KG1 (cell line): ENCODE measurements at places on chromosomes 16 and 17.

- DNase-seq: no peak
These were observed 188.2 kb upstream of the IRX5 start for GRCh38 chr16:54742436-54742835.

- no peak for DNase-seq
These were observed 60.2 kb downstream of the WSB1 start for GRCh38 chr17:27354051-27354490.

- no peak for DNase-seq
These were observed 149.9 kb downstream of the CDK5R1 start for GRCh38 chr17:32636598-32637218.

DNA sequence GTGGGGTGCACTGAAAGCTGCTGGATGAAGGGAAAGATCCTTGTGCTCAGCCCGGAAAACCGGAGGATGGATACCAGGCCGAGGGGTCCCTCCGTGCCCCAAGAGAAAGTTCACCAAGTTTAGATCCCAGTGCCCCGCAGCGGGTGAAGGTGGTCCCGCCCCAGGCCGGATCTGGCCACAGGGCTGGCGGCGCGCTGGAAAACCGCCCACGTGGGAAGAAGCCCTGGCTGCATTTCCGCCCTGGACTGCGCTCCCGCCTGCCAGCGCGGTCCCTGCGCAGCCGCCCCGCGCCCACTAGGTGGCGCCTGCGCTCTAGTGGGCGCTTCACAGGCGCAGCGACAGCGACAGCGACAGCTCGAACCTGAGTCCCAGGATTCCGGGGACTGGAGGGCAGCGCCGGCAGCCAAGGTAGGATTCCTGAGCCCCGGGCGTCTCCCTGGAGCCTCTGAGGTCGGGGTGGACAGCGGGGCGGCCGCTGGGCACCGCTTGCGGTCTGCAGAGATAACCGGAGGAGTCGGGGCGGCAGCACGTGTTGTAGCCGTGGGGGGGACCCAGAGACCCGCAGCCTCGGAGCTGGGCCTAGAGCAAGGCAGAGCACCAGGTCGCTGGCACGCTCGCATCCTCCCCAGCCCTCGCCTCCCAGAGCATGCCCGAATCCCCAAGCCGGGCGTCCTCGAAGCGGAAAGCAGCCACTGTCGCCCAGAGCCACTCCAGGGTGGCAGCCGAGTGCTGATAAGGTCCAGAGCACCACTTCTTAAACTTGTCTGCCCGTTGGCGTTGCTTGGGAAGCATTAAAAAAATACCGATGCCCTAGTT lies at the start of gene CHD9:
Gene CHD9 (plus strand): TSS at position 322 of the 816 bp plus-strand sequence. CDS start 101,099 bp downstream, outside the sequence.
- peak; percentile 73 for DNase-seq

GRCh38 chr17:15342460-15342859 lies 1.1 kb upstream of the TEKT3 start:
- DNase-seq: no peak

DNA sequence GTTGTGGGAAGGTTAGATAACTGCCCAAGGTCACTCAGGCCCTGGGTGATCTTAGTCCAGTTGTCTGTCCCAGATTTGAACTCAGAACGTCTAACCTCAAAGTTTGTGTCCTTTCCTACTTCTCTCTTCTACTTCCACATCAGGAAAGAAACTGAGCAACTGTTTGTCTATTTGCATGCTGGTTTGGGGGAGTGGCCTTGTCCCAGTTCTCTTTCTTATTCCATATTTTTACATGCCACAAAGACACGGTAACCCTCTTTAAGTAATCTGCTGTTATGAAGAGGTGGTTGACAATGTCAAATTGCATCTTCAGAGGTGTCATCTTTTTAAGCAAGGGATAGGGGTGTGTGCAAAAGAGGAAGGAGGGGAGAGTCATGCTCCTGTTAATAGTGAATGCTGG lies 432.5 kb downstream of the HS3ST3B1 start:
- DNase-seq: no peak

GRCh38 chr17:48477221-48477620 lies 47.2 kb upstream of the SKAP1 start:
- DNase-seq: no peak

- no peak for DNase-seq
These were observed 4.3 kb downstream of the THOC6 start for GRCh38 chr16:3027983-3028715.

DNA sequence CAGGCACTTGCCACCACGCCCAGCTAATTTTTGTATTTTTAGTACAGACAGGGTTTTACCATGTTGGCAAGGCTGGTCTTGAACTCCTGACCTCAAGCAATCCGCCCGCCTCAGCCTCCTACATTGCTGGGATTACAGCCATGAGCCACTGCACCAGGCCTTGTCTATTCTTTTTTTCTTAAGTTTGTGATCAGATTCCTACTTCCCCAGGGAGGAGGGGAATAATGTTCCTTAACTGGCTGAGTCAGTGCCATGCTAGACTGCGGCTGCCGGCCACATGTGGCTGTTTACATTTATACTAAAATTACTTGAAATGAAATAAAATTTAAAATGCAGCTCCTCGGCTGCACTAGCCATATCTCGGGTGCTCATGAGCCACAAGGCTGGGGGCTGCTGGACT lies 27.8 kb upstream of the USP36 start:
- no peak for DNase-seq

DNA sequence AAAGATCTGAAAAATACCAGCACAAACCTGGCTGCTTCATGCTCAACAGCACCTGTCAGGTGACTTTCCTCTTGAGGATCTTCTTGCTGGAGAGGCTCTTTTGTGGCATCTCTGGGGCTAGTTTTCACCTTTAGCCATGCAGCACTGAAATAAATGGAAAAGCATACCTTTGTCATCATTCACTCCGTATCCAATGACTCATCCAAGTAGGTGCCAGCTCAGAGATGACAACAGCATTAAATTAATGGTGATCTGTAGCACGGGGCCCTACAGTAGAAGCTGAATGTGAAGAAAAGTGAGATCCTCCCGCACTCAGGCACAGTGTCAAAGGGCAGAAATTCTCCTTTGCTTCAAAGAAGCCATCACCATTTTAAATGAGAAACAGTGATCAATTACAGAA lies 32.2 kb downstream of the KIAA0753 start:
- DNase-seq: no peak

- no peak for DNase-seq
These were observed 29.7 kb upstream of the TENT4B start for GRCh38 chr16:50123417-50123816.

GRCh38 chr17:60857556-60858080 lies 180.0 kb downstream of the BCAS3 start:
- DNase-seq: no peak

- no peak for DNase-seq
These were observed 38.3 kb upstream of the TEKT3 start for GRCh38 chr17:15379659-15380058.

DNA sequence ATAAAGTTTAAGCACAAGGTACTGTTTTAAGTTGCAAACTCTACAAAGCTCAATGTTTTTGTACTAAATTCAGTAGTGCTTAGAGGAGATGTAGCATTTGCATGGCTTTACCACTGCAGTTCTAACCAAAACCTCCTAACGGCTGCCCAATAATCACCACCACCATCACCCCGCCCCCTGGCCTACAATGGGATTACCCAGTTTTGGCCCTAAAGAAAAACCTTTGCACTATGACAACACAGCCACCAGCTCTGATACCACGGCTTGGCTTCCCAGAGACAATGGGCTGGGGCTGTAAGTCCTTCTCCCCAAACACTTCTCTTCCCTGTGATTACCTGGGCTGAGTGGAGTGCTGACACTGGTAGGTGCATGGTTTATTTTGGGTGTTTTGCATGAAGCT lies 58.4 kb upstream of the MTMR4 start:
- DNase-seq: no peak

DNA sequence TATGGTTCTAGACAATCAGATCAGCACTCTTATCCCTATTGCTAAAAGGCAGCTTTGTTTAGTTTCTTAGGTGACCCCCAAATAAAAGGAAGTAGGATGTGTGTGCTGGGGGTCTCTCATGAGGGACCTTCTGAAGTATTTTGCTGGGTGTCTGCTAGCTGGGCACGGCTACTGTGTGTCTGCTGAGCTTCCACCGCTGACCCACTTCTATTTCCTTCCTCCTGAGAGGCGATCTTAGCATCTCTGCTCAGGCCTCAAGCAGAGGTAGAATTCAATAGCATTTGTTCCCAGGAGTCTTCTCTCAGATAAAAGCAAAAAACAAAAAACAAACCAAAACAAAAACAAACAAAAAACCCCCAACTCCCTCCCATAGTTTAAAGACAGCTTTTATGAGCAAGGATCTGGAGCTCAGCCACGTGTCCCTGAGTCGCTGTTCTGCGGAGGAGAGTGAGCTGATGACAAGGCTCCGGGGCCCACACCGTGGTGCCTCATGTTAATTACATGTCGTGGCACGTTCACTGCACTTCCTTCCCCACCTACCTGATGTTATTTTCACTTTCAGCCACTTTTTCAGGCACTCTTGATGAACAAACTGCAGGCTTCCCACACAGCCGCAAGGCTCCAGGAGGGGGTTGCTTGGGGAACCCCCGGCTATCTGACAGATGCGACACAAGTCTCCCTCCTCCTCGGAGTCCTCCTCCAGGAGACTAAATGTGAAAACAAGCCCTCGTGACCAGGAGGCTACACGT lies 83.5 kb downstream of the MARCHF10 start:
- DNase-seq: no peak

DNA sequence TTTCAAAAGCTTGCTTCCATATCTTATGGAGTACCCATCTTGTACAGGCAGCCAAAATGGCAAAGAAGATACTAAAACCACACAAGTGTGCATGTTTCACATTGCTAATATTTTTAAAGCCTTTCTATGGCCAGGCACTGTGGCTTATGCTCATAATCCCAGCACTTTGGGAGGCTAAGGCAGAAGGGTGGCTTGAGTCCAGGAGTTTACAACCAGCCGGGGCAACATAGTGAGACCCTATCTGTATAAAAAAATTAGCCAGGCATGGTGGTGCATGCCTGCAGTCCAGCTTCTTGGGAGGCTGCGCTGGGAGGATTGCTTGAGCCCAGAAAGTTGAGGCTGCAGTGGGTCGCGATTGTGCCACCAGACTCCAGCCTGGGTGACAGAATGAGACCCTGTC lies 71.3 kb downstream of the YPEL2 start:
- no peak for DNase-seq

GRCh38 chr17:72717676-72718075 lies 374.8 kb downstream of the SLC39A11 start:
- no peak for DNase-seq

GRCh38 chr16:85413691-85414663 lies 199.1 kb upstream of the GSE1 start:
- DNase-seq: no peak
